A549 treated with AZD2906 at 1 μM for 4 hours (cell line): ENCODE measurements at places on chromosomes 5 and 9. TPM values are rescaled to one million over a fixed set of nuclear protein-coding genes. Genes with fewer than 3 reads are reported as not detected.

The PCDHB14 gene
- 0.03 to 0.09 TPM (median 0.06 TPM) in 5 replicates for total RNA-seq

The PCDHGA9 gene
- total RNA-seq = 0.03 to 0.05 TPM (median 0.05 TPM) in 5 replicates

The NIPAL4 gene
- 9.1 to 11.9 TPM (median 10.0 TPM) in 5 replicates for total RNA-seq

The VDAC1 gene
- total RNA-seq = 376 to 391 TPM (median 379 TPM) in 5 replicates

The ADAMTS13 gene
- total RNA-seq = 0.31 to 0.63 TPM (median 0.60 TPM) in 5 replicates

The ROPN1L gene
- total RNA-seq = 2.1 to 2.4 TPM (median 2.3 TPM) in 5 replicates

The MARVELD2 gene
- 2.0 to 3.7 TPM (median 2.5 TPM) in 5 replicates for total RNA-seq
